ENCODE measurements at places on chromosomes 16 and 17.

GRCh38 chr16:27450196-27450549, 48.2 kb downstream of the IL21R start:
- DNase-seq, result no peak

DNA sequence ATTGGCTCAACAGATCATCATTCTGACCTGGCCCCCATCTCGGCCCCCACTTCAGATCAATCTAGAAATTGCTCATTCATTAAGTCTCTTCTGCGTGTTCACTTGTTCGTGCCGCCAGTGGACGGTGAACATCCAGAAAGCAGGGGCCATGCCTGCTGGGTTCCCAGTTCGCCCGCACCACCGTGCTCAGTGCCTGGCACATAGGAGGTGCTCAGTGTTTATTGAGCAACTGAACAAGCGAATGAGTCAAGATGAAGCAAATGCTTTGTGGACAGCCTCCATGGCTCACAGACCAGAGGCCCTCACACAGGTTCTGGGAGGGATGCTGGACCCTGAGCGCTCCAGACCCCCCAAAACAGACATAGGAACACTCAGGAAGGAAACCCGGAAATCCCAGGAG, 13.9 kb downstream of the BEAN1 start:
- no peak for DNase-seq

- DNase-seq, result no peak
These were observed 13.3 kb downstream of the SLC16A3 start for GRCh38 chr17:82241926-82242697.

DNA sequence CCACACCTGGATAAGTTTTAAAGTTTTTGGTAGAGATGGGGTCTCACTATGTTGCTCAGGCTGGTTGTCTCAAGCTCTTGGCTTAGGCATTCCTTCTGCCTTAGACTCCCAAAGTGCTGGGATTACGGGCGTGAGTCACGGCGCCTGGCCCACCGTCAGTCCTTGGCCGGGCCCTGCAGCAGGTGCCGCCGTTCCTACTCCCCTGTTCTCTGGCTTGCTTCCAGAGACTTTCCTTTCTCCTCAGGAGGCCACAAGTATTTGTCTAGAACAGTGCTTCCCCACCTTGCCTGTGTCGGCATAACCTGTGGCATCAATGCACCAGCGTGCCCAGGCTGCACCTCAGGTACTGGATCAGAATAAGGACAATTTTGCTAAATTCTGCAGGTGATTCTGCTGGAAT, 3.0 kb upstream of the MGAT5B start:
- no peak for DNase-seq

- no peak for DNase-seq
These were observed 506 bp downstream of the CAMKK1 start for GRCh38 chr17:3892095-3892998.

DNA sequence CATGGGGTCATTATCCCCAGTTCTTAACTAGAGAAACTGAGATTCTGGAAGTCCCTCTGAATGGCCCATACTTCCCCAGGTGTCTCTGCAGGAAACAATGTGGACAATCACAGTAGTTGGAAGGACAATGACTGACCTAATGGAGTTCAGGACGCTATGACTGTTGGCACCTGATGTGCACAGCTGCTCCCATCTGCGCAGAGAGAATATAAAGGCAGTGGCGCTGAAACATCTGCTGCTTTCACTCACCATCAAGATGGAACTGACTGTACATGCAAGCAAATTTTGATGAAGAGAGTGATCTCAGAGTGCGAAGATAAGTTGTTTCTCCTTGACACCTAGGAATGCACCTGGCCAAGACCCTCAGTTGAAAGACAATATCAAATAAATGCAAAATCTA, 395.7 kb upstream of the ASIC2 start:
- DNase-seq, result no peak

DNA sequence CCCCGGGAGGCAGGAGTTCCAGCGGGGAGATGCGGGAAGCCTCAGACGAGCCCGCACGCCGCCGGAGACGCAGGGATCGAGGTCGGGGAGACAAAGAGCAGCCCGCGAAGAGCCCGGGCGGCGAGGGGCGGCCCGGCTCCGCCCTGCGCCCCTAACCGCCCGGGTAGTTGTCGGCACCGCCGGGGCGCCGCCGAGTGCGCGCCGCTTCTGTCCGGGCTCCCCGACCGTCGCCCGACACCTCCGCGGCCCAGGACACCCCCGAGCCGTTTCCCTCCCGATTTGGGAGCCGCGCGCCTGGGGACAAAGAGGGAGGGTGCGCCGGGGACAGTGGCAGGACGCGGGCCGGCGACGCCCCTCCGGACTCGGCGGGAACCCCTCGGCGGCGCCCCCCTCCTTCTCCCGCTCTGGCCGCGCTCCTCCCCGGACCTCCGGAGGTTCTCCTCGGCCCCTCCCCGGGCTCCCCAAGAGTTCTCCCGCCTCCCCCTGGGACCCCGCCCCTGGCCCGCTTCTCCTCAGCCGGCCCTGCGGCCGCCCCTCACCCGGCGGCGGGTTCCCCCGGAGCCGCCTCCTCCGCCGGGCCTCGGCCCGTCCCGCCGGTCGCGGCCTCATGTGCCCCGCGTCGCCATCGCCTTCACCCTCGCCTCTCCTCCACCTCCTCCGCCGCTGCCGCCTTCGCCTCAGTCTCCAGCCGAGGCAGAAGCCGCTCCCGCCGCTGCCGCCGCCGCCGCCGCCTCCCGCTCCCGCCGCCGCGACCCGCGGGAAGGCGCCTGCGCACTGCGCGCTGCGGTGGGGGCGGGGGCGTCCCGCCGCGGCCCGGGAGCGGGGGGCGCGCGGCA, at the start of gene GJC1:
TSS of gene GJC1 (minus strand) at position 765 of the 836 bp plus-strand sequence. CDS start 24,470 bp downstream, outside the sequence.
- no peak for DNase-seq

DNA sequence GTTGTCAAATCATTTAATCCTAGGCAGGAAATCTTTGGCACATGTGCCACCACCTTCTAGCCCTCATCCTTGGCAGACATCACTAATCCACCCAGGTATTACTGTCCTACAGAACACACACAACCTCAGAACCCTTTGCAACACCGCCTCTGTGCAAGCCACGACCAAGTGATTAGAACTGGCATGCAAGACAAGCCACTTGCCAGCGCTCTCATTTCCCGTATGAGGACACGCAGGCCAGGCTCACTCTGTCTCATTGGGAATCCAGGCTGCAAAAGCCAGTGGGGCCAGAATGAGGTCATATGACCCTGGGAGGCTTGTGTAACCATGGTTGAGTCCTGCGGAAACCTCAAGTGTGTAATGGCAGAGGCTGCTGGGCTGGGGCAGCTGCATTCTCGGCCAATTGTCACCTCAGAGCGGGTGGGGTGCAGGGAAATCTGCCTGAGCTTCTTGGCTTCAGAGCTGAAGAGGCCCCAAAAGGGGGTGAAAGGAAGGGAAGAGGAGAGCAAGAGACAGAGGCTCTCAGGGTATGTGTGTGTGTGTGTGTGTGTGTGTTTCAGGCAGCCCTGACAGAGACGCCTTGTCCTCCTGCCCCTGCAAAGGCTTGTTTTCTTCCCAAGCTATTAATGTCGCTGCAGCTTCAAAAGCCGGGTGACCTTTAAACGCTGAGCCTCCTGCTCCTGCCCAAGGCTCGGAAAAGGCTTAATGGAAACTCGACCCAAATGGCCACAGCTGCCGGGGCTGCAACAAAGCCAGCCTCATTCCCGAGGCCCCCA, 43.2 kb upstream of the MRPS23 start:
- peak; percentile 87 for DNase-seq

- DNase-seq, result no peak
These were observed 161.1 kb downstream of the STX8 start for GRCh38 chr17:9414471-9414870.

DNA sequence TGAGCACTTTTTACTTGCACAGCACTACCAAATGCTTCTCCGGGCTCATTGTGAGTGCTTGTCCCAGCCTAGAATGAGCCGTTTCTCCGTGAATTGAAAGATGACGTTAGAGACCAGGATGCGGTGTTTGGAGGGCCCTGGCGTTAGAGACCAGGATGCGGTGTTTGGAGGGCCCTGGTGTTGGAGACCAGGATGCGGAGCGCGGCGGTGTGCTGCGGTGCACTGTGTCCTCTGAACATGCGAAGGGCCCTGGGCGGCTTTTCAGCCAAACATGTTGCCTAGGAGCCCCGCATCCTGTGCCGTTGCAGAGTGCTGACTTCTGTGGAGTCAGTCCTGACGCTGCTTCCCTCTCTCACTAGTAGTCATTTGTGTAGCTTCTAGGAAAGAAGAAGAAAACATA, 42.7 kb downstream of the BANP start:
- no peak for DNase-seq

DNA sequence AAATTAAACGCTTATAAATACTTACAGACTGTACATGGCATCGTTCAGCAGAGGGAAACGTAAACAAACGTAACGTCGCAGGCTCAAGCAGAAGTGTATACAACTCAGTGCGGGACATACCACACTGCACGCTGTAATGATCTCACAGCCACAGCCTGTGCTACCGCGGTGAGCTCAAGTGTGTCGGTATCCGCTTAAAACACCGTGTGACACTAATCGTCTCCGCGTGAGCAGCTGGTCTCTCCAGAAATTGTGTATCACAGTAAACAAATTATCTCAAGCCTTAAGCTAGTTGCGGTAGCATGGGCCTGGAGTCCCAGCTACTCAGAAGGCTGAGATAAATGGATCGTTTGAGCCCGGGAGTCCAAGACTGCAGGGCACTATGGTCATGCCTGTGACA, 115.3 kb downstream of the ANKRD11 start:
- DNase-seq, result no peak

- DNase-seq, result no peak
These were observed 56.4 kb downstream of the JPH3 start for GRCh38 chr16:87658564-87659225.

- no peak for DNase-seq
These were observed 4.2 kb upstream of the KRTAP4-5 start for GRCh38 chr17:41153856-41154255.

GRCh38 chr16:3528406-3528805, 27.6 kb downstream of the CLUAP1 start:
- no peak for DNase-seq

DNA sequence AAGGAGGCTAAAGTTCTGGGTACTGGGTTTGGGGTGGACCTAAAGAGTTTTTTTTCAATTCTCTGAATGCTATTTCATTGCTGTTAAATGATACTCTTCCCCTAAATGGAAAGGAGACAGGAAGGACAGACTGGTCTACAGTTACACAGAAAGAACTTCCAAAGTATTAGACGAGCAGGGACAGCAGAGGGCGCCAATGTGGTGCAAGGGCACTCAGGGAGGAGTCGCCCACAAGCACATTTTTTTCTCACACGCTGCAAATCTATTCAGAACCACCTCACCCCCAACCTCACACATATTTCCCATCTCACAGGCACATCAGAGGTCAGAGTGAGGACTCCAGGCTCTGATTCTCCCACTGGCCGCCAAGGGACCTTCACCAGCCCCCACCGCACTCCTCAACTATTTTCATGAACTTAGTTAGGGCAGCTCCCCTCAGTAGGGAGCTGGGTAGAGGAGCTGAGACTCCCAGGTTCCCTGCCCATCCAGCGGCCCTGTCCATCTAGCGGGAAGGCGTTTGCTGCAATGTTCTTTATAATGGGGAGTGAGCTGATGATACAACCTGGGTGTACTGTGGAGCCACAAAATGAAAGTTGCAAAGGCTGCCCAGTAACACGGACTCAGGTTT, 6.8 kb upstream of the CA4 start:
- peak; percentile 58 for DNase-seq

GRCh38 chr16:85040685-85041084, 13.1 kb downstream of the KIAA0513 start:
- DNase-seq, result no peak

DNA sequence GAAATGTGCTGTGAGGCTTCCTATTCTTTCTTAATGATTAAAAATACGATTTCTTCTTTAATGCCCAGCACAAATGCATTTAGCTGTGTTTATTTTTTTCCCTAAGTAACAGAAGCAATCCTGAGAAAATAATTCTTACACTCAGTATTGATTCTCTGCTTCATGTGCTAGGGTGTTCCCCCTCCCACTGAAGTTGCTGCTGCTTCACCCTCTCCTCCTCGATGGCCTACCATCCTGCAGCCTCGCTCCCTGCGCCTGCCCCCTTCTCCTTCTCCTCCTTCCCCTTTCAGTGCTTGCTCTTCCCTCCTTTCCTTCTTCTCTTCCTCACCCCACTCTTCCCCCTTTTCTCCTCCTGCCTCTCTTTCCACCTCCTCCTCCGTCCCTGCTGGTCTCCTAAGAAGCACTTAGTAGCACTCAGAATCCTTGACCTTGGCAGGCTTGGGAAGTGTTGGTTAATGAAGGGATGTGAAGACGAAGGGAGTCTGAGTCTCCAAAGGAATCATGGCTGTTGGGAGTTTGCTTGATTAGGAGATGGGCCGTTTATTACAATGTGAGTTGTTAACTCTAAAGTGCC, 119.7 kb downstream of the RPTOR start:
- DNase-seq, result no peak

GRCh38 chr16:84368308-84368996, at the start of gene ATP2C2:
Gene ATP2C2, plus strand, starts transcription at chr16:84368538. Its CDS starts 78 bp downstream, at chr16:84368616.
- no peak for DNase-seq

GRCh38 chr16:14399378-14400284, 230.4 kb downstream of the PARN start:
- no peak for DNase-seq

- peak; percentile 1 for DNase-seq
These were observed 13.3 kb upstream of the CD300LD start for GRCh38 chr17:74605361-74605760.

GRCh38 chr16:26765087-26765486, 301.6 kb upstream of the C16orf82 start:
- DNase-seq, result no peak

- no peak for DNase-seq
These were observed 7.6 kb upstream of the PGAP6 start for GRCh38 chr16:389352-389751.

DNA sequence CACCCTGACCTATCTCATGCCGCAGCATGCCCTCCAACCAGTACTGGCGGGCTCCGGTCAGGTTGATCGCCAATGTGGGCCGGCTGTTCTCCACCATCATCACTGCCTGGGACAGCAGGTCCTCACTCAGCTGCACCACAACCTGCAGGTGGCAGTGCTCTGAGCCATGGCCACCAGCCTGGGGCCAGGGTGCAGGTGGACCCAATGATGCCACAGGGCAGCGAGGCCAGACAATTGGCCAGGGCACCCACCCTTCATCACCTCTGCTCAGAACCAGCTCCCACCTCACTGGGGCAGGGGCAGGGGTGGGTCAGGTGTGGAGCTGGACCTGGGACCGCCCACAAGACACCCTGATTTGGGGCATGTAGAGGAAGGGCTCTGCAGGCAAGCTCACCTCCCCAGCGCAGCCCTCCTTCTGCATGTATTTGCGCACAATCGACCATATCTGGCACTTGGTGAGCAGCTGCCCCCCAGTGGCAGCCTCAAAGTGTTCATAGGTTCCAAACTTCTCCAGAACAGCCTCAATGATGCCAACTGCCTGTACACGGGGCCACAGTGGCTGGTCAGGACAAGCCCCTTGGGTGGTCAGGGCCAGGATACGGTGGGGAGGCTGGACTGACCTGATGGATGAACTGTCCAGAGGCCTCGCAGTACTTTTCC, 4.2 kb downstream of the MATCAP1 start:
- no peak for DNase-seq

- DNase-seq, result no peak
These were observed 27.4 kb upstream of the RCVRN start for GRCh38 chr17:9932491-9932890.

DNA sequence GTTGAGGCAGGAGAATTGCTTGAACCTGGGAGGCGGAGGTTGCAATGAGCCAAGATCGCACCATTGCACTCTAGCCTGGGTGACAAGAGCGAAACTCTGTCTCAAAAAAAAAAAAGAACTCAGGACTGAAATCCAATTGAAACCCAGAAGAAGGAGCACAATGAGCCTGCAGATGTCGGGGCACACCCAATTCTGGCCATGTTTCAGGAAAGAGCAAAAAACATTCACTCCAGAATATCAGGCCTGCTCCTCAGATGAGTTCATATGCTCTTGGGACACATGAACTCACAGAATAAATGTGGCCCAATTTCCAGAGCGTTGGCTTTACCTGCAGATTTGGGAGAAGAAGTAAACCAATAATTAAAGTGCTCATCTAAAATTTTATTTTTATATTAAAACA, 3.0 kb upstream of the CMTM2 start:
- no peak for DNase-seq
